ENCODE measurements at places on chromosomes 5 and 9. TPM values are rescaled to one million over a fixed set of nuclear protein-coding genes. Genes with fewer than 3 reads are reported as not detected.

DNA sequence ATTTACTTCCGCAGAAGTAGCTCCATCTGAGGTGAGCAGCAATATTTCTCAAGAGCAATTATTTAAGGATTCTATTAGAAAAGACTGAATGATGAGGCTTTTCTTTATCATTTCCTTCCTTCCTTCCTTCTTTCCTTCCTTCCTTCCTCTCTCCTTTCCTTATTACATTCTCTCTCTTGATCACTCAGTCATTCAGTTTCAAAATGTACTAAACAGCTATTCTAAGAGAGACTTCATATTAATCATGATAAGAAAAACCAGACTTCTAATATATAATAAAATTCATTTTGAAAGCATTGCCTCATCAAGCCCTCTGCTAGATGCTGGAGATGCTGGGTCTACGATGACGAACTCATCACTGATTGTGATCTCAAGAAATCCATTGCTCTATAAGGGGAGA is 30.4 kb upstream of the PAPPA start:
- DNase-seq, result no peak

DNA sequence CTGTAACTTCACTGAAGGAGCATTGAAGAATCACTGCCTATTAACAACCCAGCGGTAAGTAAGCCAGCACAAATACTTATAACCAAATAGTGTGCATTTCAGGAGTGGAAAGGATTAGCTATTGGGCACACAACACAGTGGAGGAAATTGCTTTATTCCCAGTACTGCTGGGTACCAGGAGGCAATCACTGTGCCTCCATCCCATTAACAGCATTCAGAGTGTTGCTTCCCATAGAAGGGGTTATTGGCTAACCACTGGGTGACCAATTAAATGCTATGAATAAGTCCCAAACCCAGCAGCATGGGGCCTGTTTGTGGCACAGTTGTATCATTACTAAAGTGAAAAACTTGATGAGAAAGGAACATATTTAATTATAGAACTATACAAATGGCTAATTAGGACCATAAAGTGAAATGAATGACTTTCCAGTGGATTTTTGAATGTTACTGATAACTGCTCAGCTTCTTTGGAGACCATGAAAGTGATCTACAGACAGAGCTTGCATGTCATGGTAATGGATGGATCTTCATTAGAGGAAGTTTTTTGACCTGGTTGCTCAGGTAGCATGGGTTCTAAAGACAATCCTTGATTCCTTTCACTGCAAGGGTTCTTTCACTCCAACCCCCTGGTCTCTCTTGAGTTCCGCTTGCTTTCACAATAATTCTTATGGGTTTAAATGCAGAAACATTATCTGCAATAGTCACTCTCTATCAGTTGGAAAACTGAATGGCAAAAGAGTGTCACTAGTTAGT is 413.3 kb upstream of the RORB start:
- DNase-seq, result no peak

- no peak for DNase-seq
These were observed 512.9 kb downstream of the EFNA5 start for GRCh38 chr5:107157809-107158208.

GRCh38 chr9:479971-480350 is 265.3 kb downstream of the DOCK8 start:
- DNase-seq, result no peak

- DNase-seq, result peak; percentile 89
These were observed 14.0 kb upstream of the JAK2 start for GRCh38 chr9:4970970-4971641.

DNA sequence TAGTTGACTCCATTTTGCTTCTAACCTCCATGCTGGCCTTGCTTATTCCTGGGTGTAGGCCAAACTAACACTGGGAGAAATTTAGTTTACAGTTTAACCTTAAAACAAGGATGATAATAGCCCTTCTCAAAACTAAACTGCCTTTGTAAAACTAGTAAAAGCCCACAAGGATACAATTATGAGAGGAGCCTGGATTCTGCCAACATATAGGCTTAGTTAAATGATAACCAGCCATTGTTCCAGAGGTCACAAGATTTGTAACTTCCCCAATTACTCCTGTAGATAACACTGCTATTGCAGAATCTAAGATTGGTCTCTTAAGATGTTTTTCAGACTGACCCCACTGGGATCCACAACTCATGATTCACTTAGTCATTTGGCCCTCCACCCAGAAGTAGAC is 2300.3 kb upstream of the C9orf72 start:
- DNase-seq, result no peak

Gene SPINK5
- total RNA-seq, result not detected

All from activated CD8-positive, alpha-beta T cell treated with anti-CD3 and anti-CD28 coated beads for 36 hours (primary cell).